Vagina (tissue), 2 donors: ENCODE measurements at places on chromosomes 4 and X.

DNA sequence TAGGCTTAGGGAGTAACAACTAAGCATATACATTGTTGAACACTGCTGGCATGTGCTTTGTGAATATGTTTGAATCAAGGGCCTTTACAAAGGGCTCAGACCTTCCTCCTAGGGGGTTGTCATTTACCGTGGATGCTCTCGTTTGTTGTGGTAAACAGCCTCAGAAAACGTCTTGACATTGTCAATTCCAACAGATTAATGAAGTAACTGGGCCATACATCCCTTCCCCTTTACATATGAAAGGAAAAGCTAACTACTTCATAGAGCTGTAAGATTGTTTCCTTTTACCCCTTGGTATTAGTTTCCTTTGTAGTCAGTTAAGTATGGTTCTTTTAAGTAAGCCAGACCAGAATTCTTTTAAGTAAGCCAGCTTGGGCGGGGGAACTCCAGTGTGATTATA, 42.9 kb downstream of the FAT4 start:
- no peaks in the 10 kb centered on the region for H3K4me1 ChIP-seq
- no peak overlapping the region for H3K4me3 ChIP-seq
- H3K36me3 ChIP-seq: no peaks in the 10 kb centered on the region
- H3K27ac ChIP-seq: no peak overlapping the region

DNA sequence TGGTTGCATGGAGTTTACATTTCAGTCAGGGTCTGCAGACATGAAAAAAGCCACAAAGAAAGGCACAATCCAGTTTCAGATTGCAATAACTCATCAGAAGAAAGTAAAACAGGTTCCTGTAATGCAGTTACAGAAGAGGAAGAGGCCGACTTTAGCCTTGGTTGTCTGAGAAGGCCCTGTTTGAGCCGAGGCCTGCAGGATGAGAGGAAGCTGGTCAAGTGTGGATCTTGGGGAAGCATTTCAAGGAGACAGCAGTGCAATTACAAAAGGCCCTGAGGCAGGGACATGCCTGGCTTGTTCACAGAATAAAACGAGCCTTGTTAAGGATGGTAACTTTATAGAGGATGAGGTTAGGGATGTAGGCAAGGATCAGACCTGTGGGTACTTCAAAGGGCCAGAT, 62.4 kb downstream of the AFF2 start:
- no peaks in the 10 kb centered on the region for H3K27me3 ChIP-seq
- no peaks in the 10 kb centered on the region for H3K36me3 ChIP-seq
- no peak for DNase-seq

DNA sequence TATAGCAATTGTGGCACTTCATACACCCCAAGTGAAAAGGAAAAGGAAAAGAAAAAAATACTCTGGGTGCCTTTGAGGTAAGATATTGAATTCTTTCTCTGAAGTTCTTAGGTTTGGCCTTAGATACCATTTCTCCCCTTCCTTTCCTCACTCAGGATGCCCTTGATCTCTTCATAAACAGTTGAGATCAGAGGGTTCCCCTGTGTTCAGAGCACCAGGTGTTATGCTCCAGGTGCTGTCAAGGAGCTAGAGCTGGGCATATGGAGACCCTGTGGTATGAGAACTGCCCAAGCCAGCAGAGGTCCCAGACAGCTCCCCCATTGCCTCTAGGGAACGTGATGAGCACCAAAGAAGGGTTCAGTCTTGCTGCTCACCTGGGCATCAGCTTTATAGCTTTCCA, 17.1 kb upstream of the CD40LG start:
- DNase-seq: no peak
- H3K27me3 ChIP-seq: no peaks in the 10 kb centered on the region
- H3K4me1 ChIP-seq: no peaks in the 10 kb centered on the region
- no peak overlapping the region for H3K27ac ChIP-seq
- no peaks in the 10 kb centered on the region for H3K36me3 ChIP-seq

GRCh38 chrX:41209853-41210252, 124.1 kb upstream of the DDX3X start:
- no peak overlapping the region for H3K27ac ChIP-seq
- H3K4me3 ChIP-seq: no peak overlapping the region
- DNase-seq: no peak
- no peaks in the 10 kb centered on the region for H3K27me3 ChIP-seq
- no peaks in the 10 kb centered on the region for H3K4me1 ChIP-seq
- H3K36me3 ChIP-seq: peaks cover 47% of the 10 kb centered on the region
